ENCODE measurements at places on chromosomes 12 and 14. TPM values are rescaled to one million over a fixed set of nuclear protein-coding genes. Genes with fewer than 3 reads are reported as not detected.

The TEX22 gene
- 2.6 TPM for total RNA-seq

The NTN4 gene
- total RNA-seq, result 101 TPM

The CDCA3 gene
- 0.25 TPM for total RNA-seq

The KRT3 gene
- total RNA-seq, result not detected

The CPSF2 gene
- total RNA-seq, result 20.2 TPM

The MYL6B gene
- total RNA-seq, result 65.9 TPM

- DNase-seq, result no peak
Measured at GRCh38 chr12:67940780-67941243, 48.4 kb upstream of the IFNG-AS1 start.

DNA sequence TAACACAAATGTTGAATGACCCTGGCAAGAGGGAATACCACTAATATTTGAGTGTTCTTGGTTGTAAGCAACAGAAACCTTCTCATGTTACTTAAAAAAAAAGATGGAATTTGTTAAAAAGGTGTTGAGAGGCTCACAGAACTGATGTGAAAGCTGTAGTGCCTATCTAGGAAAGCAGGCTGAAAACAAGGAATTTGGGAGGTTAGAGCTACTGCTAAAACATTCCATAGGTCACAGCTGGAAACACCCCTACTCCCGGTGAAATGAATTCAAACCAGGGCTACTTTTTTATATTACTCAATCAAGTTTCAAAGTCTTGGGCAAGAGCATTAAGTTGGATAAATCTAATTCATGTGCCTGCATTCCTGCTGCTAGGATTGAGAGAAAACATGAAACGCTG, 104.1 kb downstream of the SLC35F4 start:
- no peak for DNase-seq

DNA sequence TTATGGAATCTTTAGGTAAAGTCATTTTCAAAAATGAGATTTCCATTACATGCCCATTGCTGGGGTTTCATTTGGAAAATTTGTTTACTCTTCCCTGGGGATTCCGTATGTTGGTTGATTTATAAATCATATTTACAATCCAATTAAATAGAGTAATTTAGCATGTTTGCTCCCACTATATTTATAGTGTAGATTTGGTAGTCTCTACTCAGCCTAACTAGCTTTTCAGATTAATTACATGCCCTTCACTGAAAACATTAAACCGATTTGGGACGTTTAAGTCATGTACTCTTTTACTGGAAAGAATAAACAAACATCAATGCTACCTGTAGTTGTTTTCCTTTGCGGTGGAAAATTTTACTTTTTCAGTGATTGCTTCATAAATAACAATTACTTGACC, 10.4 kb downstream of the PAX9 start:
- no peak for DNase-seq

DNA sequence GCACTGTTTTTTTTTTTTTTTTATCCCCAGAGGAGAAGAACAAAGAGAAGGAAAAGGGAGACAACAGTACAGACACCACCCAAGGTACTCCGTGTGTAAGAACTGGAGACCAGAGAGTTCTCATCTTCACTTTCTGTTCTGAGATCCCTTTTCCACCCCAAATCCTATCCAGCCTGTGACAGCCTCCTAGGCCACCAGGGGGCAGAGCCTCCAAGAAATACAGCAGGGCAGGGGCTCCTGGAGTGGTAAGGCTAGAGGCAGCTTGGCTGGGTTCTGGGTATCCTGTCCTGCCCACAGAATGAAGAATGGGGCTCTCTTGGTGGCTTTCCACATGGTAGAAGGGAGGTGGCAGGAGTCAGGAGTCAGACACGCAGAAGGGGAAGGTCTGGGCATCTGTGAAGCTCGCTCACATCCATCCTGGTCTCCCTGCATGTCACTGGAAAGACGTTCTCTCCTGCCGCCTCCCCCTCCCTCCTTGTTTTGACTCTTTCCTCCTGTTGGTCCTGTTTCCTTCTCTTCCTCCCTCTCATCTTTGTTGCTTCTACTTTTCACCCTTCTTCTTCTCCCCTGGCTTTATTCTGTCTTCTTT, 12.0 kb downstream of the CLSTN3 start:
- peak; percentile 33 for DNase-seq

GRCh38 chr12:63912651-63913050, 68.2 kb downstream of the SRGAP1 start:
- no peak for DNase-seq

- no peak for DNase-seq
Measured at GRCh38 chr14:59117754-59118528, 70.5 kb upstream of the DAAM1 start.

DNA sequence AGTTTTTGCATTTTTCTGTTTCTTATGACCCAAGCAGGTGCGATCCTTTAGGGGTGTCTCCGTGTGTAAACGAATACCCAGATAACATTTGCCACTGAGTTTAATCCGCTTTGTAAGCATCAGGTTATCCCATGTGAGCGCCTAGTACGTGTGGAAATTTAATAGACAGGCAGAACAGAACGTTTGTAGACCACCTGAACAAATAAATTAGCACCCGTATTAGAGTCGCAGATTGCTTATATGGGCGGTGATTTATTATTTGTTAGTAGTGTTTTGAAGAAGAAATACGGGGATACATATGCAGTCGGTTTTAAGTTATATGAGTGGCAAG, 325 bp downstream of the C12orf60 start:
- DNase-seq, result no peak

- no peak for DNase-seq
Measured at GRCh38 chr12:30805959-30806358, 51.2 kb upstream of the CAPRIN2 start.

DNA sequence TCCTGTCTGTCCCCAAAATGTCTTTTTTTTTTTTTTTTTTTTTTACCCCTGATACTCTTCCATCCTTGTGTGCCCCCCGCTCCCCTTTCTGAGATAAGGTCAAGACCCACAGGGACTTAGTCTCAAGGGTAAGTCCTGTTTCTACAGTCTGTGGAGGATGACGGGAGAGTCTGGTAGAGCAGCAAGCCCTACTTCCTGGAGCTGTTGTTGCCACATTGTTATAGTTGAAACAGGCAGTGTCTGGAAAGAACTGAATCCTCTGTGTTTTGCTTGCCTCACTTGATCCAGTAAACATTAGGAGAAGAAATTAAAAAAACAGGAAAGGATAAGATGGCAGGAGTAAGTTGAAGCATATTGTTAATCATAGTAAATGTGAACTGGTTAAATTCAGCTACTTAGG, 45.5 kb downstream of the ZNF664 start:
- DNase-seq, result no peak

Measured in ovary (tissue), 10 donors.